ENCODE measurements at places on chromosomes 6 and 20. TPM values are rescaled to one million over a fixed set of nuclear protein-coding genes. Genes with fewer than 3 reads are reported as not detected.

F13A1 gene
- total RNA-seq = 2.7 TPM

GRCh38 chr20:57711826-57712225, 2.0 kb upstream of the PMEPA1 start:
- no peak for DNase-seq

- no peak for DNase-seq
Measured at GRCh38 chr20:21706261-21707195, 1.1 kb downstream of the PAX1 start.

DNA sequence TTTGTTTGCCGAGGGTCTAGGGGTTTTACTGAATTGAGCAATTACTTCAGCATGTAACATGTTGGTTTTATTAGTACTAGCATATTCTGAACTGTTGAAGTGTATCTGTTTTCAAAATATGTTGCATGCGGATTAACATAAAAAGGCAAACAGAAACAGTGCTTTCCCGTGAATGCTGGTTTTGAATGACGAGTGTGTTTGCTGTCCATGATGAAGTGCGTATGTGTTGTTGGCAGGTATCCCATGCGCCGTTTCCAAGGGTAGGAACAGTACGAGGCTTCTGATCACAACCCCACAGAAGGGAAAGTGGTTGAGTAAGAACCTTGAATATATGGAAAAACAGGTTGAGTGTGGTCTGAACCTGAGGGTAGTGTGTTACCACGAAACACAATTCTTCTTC, 232.9 kb downstream of the SAMD5 start:
- DNase-seq = no peak
